ENCODE measurements at places on chromosomes 4 and X. TPM values are rescaled to one million over a fixed set of nuclear protein-coding genes. Genes with fewer than 3 reads are reported as not detected.
A peak's percentile ranks its signal among the peaks of the same experiment; 100 is the strongest.

The GPR34 gene
- not detected for total RNA-seq

DNA sequence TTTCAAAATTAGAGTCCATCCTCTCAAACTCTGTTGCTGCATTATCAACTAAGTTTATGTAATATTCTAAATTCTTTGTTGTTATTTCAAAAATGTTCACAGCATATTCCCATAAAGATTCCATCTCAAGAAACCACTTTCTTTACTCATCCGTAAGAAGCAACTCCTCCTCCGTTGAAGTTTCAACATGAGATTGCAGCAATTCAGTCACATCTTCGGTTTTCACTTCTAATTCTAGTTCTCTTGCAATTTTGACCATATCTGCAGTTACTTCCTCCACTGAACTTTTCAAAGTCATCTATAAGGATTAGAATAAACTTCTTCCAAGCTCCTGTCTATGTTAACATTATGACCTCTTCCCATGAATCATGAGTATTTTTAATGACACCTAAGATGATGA is 216.6 kb upstream of the SLC7A11 start:
- no peak for DNase-seq

- DNase-seq: no peak
Measured at GRCh38 chr4:4875611-4876010, 16.1 kb downstream of the MSX1 start.

GRCh38 chr4:70873216-70873615 is 29.0 kb upstream of the MOB1B start:
- DNase-seq: no peak

GRCh38 chr4:140149846-140150635 is 3.9 kb downstream of the MAML3 start:
- peak; percentile 58 for DNase-seq

All from Daoy (cell line).